ENCODE measurements at places on chromosomes 5 and 9.

- DNase-seq = no peak
Measured at GRCh38 chr5:169944115-169944514, 36.2 kb downstream of the INSYN2B start.

GRCh38 chr5:74237571-74238145 lies 402.9 kb downstream of the ENC1 start:
- DNase-seq = no peak

- DNase-seq = no peak
Measured at GRCh38 chr5:163552536-163552935, 47.1 kb downstream of the MAT2B start.

DNA sequence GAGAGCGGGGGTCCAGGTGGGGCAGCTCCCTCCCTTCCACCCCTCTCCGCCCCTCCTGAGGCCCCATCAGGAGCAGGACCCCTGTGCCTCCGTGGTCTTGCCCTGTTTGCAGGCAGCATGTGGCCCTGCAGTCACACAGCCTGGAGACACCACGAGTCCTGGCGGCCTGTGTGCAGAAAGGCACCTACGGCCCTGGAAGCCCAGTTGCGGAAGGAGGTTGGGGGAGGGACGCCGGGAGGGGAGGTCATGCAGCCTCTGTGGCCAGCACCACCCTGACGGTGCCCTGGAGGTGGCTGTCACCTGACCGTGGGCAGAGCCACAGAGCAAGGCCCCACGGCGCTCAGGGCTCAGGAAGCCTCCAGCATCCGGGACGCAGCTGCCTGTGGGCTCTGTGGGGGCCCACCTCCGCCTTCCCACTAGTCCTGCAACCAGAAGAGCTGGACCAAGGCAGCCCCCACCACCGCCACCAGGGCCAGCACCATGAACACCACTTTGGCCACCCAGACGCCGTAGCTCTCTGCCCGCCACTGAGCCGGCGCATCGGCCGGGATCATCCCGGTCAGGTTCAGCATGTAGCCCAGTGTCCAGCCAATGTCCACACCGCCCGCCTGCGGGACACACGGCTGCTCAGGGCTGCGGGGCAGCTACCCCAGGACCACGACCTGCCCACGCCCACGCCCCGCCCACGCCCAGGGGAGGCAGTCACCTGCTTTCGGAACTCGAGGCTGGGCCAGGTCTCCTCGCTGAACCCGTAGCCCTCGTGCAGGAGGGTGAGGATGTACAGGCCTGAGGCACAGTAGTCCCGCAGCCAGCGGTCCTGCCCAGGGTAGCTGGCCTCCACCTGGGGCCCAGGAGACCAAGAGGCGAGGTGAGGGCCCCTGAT lies 6.4 kb downstream of the ENTPD8 start:
- no peak for DNase-seq

DNA sequence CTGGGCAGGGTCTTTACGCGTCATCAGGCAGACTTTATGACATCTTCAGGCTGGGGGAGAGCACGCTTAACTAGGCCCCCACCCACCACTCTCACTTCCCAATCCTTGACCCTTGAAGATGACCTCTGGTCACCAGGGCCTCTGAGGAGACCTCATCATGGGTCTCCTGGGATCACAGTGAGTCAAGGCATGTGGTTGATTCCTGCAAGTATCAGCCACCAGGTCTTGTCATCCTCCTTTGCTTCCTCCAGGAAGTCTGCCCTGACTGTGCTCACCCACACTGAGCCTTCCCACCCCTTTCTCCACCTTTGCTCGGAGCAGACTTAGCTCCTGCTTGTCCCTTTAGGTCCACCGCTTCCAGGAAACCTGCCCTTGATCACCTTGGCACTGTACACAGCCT lies 17.3 kb downstream of the ODF2 start:
- DNase-seq = no peak

GRCh38 chr9:3261484-3261883 lies 264.3 kb downstream of the RFX3 start:
- DNase-seq = no peak

- no peak for DNase-seq
Measured at GRCh38 chr5:131993676-131994075, 17.8 kb downstream of the ACSL6 start.

DNA sequence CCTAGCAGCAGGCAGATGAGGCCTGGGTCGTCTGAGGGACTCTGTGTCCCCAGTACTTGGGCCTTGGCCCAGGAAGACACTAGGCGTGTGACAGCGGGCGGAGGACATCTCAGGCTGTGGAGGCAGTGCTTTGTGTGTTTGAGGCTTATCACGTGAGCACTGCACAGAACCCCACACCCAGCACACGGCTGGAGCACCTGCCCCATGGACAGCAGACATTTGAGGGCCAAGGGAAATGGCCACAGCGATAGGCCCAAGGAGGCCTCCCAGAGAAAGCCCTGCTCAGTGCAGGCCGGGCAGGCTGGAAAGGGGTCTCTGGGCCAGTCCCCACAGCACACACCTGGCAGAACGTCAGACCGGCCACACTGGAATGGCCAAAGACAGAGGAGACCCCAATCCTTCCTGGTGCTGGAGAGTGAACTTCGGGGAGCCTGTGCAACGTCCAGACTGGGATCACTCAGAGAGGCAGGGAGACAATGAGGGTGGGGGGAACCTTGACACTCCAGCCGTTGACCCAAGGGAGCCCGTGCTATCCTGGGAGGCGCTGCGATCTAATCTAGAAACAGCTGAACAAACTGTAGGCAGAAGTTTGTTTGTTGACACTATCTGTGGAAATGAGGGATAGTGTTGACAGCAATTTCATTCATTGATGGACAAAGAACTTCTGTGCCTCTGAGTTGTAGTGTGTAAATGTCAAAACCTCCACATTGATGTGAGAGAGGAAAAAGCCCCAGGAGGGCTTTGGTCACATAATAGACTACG lies 19.6 kb upstream of the FLT4 start:
- no peak for DNase-seq

- peak; percentile 53 for DNase-seq
Measured at GRCh38 chr9:36092509-36093215, 43.9 kb upstream of the GLIPR2 start.

DNA sequence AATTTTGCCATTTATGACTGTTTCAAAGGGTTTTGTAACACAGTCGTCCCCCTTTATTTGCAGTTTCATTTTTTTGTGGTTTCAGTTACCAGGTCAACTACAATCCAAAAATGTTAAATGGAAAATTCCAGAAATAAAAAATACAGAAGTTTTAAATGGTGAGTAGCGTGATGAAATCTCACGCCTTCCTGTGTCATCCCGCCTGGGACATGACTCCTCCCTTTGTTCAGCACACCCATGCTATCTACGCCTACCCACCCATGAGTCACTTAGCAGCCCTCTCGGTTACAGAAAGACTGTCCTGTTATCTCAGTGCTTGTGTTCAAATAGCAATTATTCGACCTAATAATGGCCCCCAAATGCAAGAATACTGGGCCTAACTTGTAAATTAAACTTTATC lies 765.3 kb upstream of the ADAMTS16 start:
- DNase-seq = no peak

DNA sequence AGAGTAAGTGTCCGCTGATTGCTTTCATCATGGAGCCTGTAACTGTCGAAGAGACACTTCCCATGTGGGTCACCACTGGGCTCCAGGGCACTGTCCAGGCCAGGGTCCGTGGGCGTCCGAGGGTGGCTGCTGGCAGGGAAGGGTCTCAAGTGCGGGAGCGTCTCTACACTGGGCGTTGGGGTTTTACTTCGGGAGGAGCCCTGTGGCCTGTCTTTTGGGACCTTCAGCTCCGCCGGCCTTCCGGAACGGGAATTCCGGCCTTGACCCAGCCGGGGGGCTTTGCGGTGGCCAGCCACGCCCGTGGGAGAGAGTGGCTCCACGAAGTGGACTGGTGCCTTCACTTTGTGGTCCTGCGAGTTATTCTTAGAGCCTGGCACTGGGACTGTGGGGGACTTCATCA lies 86.2 kb downstream of the CAMSAP1 start:
- no peak for DNase-seq

GRCh38 chr5:139116100-139116655 lies 82.0 kb downstream of the SIL1 start:
- DNase-seq = no peak

GRCh38 chr5:172858990-172859811 lies 25.1 kb downstream of the ERGIC1 start:
- no peak for DNase-seq

- DNase-seq = peak; percentile 60
Measured at GRCh38 chr5:78647838-78648358, 674 bp downstream of the LHFPL2 start.

DNA sequence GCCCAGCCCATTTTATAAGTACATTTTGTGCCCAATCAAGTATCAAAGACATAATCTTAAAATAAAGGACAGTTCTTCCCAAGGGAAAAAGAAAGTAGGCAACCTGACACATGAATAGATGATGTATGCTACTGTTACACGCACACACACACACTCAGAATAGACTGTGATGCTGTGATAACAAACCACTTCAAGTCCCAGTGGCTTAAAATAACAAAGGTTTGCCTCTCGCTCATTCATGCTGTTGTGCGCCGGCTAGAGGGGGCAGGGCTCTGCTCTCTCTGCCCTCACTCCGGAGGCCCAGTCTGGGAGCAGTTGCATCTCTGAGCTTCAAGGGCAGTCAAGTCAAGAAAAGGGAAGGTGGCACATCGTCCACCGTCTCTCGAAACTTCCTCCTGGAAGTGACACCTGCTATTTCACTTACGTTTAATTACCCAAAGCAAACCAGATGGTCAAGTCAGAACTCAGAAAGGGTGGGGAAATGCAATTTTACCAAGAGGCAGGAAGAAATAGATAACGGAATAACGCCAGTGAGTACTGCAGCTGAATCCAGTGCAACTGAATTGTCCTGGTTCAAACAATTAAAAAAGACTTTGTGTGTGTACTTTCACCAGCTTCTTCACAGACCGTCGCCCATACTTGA lies 43.3 kb downstream of the ANKRD33B start:
- DNase-seq = peak; percentile 61

GRCh38 chr5:149559706-149560105 lies 8.5 kb upstream of the CSNK1A1 start:
- no peak for DNase-seq

- no peak for DNase-seq
Measured at GRCh38 chr5:35440409-35440808, 177.3 kb upstream of the SPEF2 start.

- DNase-seq = no peak
Measured at GRCh38 chr9:93598647-93599241, 22.4 kb downstream of the PHF2 start.

Measured in GM13977 (cell line).